NCI-H1092 (cell line): ENCODE measurements at places on chromosomes 4 and X.

- no peak for DNase-seq
Measured at GRCh38 chr4:150533673-150534072, 48.3 kb upstream of the MAB21L2 start.

- no peak for DNase-seq
Measured at GRCh38 chrX:30822068-30822681, 66.9 kb downstream of the TAB3 start.

DNA sequence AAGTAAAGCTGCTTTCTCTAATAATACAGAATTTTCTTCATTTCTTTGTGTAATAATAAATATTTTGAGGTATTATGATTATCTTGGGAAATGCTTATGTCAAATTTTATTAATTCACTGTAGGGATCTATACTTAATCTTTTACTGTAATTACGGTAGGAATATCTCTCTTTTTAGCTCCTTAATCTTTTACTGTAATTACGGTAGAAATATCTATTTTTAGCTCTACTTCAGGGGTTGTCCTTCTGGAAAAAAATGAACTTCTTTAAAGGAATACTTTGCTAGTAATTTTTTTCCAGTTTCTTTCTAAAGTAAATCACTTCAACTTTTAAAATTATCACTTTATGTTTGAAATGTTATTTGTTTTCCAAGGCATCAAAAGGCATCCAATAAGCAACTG is 2229.4 kb upstream of the AGA start:
- no peak for DNase-seq

DNA sequence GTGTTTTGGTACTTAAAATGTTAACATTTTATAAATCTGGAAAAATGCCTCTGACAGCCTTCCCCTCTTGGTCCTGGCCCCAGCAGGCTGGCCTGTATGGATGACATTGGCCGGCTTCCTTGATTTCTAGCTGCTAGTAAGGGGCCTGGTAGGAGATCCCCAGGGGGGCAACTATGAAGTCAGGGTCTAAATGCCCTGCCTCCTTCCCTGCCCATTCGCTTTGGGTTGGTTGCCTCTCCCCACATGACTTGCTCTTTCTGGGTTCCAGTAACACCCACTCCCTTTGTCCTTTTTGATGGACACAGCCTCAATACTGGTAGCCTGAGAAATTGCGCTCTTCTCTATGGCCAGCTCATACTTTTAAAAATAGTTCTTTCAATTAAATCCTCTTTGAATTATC is 78.0 kb upstream of the MAD2L1 start:
- DNase-seq = no peak

- DNase-seq = no peak
Measured at GRCh38 chrX:20461576-20461975, 194.9 kb upstream of the RPS6KA3 start.

GRCh38 chr4:48065587-48066052 is 49.0 kb downstream of the NIPAL1 start:
- no peak for DNase-seq

DNA sequence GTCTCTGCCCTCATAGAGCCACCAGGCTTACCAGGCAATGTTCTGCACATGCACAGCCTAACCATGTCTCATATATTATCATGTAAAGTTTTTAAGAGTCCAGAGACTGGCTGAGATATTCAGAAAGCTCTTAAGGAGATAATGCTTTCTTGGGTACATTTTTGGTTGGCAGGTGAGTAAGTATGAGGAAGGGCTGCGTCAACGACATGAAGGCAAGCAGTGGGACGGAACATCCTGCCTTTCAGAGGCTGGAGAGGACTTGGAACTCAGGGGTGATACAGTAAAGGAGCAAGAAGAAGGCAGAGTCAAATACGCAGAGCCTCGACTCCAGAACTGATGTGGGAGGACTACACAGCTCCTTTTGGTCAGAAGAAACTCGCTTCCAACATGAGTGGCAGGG is 74.8 kb upstream of the MTNR1A start:
- DNase-seq = no peak

GRCh38 chr4:177263818-177264217 is 45.9 kb upstream of the NEIL3 start:
- DNase-seq = no peak

- no peak for DNase-seq
Measured at GRCh38 chr4:185711726-185712125, 100.3 kb downstream of the SORBS2 start.

DNA sequence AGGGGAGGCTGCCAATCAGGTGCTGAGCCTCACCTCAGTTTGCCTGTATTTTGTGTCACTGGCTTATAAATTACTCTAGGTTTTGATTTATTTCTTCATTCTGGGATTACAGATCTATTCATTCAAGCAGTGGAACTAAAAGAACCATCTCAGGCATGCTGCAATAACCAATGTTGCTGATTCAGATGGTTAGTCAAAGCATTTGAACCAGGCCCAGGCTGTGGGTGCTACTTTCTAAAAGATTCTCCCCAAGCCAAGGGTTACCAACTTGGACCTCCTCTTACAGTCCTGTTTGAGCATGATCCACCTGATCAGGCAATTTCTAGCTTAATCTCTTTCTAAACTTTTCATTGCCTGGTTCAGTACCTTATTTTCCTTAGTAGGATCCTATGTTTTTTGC is 67.2 kb downstream of the TMEM131L start:
- no peak for DNase-seq

- no peak for DNase-seq
Measured at GRCh38 chr4:140150636-140150885, 3.4 kb downstream of the MAML3 start.

- DNase-seq = no peak
Measured at GRCh38 chrX:138914767-138915166, 203.2 kb upstream of the FGF13 start.

DNA sequence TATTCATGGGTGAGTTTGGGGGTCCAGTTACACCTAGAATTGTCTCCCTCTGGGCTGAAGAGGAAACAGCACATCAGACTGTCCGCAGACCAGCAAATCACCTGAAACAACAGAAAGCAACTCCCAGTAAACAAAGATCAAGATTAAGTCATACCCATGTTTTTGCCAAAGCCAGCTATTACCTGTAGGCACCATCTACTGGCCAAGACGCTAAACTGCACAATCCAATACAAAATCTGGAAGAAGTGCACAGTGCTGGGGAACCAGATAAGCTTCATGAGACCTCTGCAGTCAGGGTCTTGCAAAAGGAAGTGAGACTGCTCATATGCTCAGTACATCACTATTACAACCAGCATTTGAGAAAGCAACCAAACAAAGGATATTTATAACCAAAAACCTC is 157.5 kb upstream of the ITM2A start:
- DNase-seq = no peak

DNA sequence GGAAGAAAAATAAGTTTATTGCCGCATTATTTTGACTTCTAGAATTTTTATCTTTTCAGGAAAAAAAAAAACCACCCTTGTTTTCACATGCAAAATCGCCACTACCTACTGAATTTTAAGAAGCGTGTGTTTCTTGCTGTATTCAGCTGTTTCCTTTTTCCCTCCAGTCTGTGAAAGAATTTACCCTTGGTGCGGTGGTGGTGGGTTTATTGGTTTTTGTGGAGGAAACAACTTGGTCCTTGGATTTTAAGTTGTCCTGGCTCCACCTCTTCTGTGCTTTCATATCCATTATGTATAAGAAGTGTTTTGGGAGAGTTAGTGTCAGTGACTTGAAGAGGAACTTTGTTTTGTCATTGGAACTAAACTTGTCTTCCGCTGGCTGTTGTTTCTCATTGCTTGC is 8.1 kb downstream of the RAPGEF2 start:
- no peak for DNase-seq

- peak; percentile 64 for DNase-seq
Measured at GRCh38 chr4:81405900-81406401, 65.8 kb downstream of the RASGEF1B start.

DNA sequence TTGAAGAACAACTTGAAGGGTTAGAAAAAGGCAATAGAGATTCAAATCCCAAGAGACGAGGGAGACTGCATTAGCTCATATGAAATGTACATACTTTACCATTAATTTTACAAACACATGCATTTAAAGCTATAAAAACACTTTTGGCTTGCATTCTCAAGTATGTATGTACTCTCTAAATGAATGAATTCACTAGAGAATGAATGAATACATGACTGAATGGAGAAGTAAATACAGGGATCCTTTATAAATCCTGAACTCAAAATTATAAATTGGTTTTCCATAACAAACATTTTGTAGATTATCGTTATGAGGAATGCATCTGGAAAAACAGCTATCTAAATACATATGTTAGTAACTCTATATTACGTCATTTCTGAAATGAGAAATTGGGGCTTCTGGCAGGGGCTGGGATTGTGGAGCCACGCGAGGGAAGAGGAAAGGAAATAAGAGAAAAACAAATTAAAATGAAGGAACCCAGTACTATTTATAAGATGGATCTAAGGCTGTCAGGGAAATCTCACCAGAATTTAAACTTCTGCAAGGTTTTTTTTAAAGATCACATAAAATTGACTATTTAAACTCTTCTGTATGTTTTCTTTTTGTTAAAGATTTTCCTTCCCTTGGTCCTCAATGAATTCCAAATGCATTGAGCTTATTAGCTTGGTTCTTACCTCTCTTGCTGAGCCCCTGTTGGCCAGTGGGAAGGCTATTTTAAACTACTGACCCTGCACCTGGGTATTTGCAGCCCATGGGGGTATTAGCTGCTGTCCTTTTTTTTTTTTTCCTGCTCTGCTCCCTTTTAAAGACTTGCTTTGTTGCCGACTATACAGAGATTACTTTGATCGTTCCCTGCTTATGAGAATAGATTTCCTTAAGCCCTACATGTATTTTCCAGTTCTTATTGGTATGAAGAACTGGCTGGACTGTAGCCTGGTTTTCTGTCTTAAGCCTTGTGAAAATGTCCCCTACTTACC is 207.8 kb downstream of the ADGRL3 start:
- peak; percentile 41 for DNase-seq

GRCh38 chrX:87374324-87374723 is 143.3 kb upstream of the KLHL4 start:
- no peak for DNase-seq

- DNase-seq = no peak
Measured at GRCh38 chr4:53575552-53575951, 15.7 kb downstream of the LNX1 start.

DNA sequence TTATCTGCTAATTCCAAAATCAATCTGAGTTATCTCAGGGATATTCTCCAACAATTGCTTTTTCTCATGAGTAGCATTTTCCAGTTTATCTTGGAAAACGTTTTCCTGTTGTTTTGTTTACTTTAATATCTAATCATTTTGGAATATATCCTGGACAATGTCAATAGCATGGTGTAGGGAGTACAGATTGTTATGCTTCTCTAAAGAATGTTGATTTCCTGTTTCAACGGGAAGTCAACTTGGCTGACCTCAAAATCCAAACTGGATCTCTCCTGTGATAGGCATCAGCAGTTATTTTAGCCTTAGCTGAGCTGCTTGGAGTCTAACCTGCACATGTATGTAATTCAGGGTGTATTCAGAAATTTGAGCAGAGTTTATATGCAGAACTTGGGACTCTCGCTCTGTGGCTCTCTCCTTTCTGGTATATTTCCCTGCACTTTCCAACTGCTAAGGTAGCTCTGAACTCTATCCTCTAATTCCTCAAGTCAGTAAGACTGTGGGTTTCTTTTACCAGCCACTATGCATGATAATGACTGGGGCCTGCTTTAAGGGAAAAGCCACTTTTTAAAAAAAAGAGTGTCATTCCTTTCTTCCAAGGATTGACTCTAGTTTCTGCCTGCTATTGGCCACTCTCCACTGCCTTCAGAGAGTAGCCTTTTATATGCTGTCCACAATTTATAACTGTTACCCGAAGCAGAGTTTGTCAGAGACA is 7.7 kb downstream of the PRSS48 start:
- no peak for DNase-seq

GRCh38 chr4:126779001-126779400 is 853.8 kb upstream of the INTU start:
- DNase-seq = no peak

- peak; percentile 74 for DNase-seq
Measured at GRCh38 chr4:189792924-189793618, 147.6 kb upstream of the FRG1 start.

GRCh38 chr4:85527815-85528214 is 52.9 kb downstream of the ARHGAP24 start:
- DNase-seq = no peak

GRCh38 chr4:3524920-3525319 is 7.3 kb downstream of the LRPAP1 start:
- no peak for DNase-seq

DNA sequence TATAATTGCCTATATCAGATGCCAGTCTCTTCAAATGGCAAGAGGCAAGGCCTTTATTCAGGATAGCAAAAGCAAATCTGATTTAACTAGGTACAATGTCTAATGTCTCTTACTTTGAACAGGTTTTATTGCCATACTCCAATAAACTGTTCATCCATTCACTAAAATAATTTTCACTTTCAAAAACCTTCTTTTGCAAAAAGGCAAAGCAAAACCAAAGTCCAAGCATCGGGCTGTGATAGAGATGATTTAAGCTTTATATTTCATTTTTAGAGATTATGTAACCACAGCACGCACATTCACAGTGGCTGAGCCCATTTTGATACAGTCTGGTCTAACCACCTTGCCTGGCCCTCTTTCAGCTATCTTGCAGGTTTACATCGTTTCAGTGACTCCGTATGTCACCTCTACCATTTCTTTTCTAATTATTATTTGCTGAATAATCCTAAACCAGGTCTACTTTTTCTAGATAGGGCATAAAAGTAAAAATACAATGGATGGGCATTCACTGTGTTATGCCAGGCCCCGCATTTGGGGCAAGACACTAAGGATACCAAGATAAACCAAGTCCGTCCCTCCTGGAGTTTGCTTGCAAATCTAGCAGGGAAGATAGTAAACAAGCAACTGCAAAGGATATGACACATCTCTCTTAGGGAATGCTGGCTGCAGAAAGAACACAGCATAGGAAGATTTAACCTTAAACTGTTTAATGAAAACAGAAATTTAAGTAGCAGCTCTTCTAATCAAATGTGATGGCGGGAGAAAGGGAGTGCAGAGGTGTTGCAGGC is 1.8 kb downstream of the CASP3 start:
- DNase-seq = no peak

DNA sequence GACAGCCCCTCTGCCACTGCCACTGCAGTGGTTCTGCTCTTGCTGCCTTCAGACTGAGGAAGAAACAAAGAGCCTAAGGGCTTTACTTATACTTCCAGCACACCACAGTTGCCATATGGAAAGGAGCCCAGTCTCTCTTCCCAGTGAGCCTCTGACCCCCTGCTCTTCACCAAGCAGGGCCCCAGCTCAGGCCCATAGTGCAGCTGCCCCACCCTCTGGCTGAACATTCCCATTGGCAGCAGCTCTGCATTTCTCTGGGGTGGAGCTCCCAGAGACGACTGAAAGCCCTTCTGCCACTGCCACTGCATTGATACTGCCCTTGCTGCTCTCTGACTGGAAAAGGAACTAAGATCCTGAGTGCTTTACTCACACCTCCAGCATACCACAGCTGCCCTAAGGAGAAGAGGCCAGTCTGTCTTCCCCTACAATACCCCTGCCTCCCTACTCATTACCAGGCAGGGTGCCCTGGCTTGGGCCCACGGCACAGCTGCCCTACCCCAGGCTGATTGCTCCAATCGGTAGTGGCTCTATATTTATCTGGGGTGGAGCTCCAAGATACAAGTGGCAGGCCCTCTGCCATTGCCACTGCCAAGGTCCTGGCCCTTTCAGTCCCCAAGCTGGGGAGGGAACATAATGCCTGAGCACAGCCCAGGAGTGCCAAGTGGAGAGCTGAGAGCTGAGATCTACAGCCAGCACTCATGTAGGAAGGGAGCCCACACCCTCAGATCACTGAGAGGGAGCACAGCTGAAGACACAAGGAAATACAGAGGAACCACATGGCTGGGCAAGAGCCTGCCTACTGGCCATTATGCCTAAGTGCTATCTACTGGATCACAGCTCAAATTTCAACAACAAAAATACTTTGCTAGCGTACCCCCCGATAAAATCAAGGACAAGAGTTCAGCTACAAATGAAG is 36.0 kb downstream of the AWAT2 start:
- no peak for DNase-seq
